BJ (cell line): ENCODE measurements at places on chromosomes 6 and 20. TPM values are rescaled to one million over a fixed set of nuclear protein-coding genes. Genes with fewer than 3 reads are reported as not detected.

DNA sequence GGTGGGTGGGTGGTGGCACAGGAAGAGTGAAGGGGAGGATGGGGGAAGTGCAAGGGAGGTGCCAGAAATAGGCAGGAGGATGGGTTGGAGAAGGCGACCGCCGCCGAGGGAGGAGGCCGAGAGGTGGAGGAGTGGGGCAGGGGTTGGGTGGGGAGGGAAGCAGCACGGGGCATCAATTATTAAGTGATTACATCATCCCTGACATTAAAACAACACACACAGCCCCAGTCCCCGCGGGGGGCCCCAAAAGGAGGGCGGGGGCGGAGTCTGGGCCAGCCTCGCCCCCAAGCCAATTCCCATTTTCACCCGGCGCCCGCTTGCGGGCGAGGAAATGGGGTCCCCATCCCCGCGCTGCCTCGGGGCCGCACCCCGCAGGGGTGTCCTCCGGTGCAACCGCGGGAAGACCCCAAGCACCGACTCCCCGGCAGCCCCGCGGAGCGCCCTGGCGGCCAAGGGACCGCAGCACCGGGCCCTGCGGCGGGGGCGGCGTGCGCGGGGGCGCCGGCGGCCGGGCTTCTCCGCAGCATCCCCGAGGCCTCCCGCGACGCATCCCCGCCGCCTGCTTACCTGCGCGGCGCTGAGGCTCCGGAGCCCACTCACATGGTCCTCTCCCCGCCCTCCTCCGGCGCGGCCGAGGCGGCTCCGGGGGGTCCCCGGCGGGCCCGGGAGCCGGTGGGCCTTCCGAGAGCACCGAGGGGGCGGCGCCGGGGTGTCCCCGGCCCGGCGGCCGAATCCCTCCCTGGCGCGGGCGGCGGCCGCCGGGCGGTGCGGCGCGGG lies 663 bp downstream of the FYN start:
- no peak for DNase-seq

- DNase-seq: no peak
These were observed 734 bp downstream of the TPBG start for GRCh38 chr6:82364087-82365015.

GRCh38 chr6:1758076-1758679 lies 148.5 kb downstream of the FOXC1 start:
- no peak for DNase-seq

DNA sequence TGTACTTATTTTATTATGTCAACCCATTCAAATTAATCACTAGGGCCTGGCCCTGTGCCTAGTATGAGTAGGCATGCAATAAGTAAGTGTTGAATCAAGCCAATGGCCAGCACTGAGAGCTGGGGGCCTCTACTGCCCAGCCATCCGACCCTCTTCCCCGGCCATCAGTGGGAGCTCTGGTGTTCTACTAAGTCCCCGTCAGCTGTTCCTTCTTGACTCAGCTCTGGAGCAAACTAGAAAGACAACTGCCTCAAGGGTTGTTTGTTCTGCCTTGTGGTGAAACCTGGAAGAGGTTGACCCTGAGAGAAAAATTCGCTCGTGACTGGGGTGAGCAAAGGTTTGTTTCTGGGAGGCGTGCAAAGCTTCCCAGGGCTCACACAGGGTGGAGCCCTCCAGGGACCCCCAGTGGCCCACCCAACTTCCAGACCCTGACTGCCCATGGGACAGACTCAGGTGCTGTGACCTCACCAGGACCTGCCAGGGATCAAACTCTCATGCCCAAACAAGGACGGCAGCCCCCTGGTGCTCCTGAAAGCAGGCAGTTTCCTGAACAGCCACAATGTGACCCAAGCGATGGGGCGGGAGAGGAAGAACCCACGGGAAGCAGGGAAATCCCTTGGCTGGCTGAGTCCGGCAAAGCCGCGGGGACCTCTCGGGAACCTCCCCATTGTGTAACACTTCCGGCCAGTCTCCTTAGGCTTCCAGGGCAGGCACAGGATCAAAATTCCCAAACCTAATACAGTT lies 50.4 kb downstream of the BANF2 start:
- DNase-seq: no peak

DNA sequence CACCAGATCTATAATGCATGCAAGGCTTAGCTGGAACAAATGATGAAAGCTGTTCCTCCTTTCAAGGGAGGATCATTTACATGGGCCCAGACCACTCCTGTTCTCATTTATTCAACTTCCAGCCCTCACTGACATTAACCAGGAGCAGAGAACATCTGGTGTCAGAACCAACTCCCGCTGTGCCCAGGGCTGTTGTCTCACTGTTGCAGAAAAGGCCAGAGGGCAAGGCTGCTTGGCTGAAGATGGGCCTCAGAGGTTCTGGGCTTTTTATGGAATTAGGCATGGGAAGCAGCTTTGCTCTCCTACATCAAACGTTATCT lies 164.2 kb downstream of the GMPR start:
- peak; percentile 21 for DNase-seq

GRCh38 chr6:5958921-5959320 lies 47.8 kb downstream of the NRN1 start:
- DNase-seq: no peak

DNA sequence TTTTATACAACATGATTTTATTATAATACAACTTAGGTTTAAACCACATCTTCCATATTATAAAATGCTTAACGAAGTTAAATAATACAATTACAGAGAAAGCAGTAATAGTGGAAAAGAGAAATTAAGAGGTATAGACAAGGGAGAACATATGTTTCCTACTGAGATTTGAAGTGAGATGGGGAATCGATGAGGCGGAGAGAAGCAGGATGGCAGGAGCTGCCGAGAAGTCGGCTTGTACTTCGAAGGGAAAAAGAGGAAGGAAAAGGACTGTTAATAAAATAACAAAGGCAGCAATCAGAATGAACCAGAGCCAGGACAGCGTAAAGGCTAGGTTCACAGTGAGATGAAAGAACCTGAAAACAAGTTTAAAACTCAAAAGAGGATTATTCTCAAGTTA lies 15.4 kb downstream of the FBXL4 start:
- DNase-seq: no peak

The COL20A1 gene
- polyA plus RNA-seq: not detected in 2 replicates

The VTA1 gene
- 66.7 and 115 TPM in 2 replicates for polyA plus RNA-seq
